ENCODE measurements at places on chromosomes 4 and X. TPM values are rescaled to one million over a fixed set of nuclear protein-coding genes. Genes with fewer than 3 reads are reported as not detected.
A peak's percentile ranks its signal among the peaks of the same experiment; 100 is the strongest.

DNA sequence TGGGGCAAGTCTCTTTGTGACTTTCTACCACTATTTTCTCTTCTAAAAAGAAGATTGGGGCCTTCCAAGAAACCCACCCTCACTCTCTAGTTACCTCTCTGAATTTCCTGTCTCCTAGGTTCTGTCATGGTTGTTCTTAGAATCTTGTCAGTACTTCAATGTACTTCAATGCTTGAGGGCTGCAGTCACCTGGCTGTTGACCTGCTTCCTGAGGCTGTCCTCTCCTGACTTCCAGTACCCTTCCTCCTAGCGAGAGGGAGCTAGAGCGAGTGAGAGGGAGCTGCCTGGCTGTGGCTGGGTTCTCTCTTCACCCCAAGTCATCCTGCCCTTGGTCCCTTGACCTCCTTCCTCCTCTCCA is 17.7 kb downstream of the CD99L2 start:
- no peak for DNase-seq

DNA sequence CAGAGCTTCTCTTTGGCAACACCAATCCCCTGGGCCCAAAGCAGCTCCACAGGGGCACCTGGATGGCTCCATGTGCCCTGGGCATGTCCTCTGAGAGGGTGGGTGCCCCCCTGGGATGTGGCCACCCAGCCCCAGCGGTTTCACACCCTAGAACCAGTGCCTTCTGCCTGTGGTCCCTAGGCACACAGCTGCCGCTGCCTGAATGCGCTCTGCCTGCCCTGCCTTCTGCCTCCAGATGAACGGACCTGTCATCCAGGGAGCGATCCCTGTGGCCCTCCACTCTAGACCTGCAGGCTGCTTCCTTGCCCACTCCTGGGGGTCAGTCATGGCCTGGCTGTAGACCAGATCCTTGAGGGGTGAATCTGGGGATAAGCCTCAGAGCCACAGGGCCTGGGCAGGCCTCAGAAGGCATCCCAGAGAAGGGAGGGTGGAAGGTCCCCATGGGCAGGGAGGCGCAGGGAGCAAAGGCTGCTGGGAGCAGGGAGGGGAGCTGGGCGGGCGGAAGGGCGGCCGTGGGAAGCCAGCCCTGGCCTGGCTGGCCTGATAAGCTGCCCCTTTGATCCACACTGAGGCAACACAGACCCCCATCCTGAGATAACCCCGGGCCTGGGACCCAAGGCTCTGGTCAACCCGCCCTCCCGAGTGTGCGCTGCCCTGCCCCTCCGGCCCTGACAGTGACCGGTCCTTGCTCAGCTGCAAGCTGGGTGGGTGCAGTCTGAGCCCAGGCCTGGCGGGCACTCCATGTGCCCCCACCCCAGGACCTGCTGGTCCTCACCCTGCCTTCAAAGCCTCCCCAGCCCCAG is 8.1 kb upstream of the FGFR3 start:
- no peak for DNase-seq

GRCh38 chrX:50996930-50997329 is 86.4 kb downstream of the BMP15 start:
- no peak for DNase-seq

DNA sequence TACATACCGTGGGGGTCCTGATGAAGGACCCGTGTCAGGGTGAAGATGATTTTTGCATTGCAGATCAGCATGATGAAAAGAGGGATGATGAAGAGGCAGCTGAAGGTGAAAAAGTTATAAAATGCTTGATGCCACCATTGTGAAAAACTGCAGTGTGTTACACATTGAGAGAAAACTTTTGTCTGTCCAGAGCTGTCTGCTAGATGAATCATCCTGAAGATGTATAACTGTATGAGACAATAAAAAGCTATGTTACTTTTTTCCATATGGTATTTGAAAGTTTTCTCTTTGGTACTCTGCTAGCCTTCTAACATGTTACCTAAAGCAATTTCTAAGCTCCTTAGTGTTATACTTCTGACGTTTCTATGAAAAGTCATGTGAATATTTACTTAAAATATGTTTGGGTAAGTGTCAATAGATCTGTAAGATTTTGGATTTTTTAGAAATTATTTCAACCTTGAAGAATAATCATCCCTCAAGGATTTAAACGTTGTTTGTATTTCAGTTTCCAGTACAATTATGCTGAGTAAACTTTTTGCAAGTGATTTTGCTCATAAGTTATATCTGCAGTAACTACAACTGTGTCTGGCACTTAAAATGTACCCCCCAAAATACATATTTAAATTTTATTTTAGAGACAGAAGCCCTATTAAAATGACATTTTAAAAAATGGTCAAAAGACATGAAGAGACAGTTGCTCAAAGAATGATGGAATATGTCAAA is 9.5 kb downstream of the GNRHR start:
- no peak for DNase-seq

DNA sequence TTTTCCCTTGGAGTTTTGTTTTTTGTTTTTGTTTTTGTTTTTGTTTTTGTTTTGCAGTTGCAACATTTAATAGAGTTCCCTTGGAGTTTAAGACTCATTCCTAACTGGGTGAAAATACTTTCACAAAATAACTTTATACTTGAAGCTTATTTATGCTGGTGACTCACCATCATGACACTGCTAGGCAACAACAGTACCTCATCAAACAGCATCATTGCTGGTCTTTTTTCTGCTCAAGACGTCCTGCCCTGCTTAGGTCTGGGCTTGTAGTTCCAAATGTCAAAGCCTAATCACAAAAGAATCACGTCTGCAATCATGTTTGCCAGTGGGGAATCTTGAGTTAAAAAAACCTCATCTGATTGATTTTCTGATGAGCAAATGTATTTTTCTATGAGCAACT is 105.7 kb upstream of the PRPS2 start:
- DNase-seq = no peak

- DNase-seq = no peak
Measured at GRCh38 chrX:57565198-57565597, 26.6 kb upstream of the ZXDB start.

DNA sequence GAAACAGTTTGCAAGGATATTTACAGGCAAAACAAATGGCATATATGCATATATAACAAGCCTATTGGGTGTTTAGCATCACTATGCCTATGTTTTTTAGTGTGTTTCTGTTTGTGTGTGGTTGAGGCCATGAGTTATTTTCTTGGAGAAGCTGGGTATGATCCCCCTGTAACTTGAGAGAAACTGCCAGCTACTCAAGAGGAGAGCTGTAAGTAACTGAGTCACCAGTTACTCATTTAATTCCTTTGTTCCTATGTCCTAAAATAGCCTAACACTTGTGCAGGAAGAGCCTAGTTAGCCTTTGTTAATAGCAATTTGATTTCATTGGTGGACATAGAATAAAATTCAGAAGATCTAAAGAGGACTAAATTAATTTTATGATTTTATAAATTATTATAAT is 79.1 kb downstream of the PWWP3B start:
- no peak for DNase-seq

GRCh38 chr4:187467224-187467623 is 528.3 kb upstream of the ZFP42 start:
- no peak for DNase-seq

DNA sequence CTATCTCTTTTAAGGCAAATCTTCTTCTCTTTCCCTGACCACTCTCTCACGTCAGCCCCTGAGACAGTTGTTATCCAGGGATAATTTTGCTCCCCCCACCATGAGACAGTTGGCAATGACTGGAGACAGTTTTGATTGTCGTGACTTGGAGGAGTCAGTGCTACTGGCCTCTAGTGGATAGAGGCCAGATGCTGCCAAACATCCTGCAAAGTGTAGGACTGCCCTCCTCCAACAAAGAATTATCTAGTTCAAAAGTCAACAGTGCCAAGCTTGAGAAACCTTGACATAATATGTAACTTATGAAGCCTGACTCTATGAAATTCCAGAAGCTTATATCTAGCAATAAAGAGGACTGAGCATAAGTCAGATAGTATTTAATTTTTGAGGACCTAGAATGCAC is 502.1 kb upstream of the IGFBP7 start:
- no peak for DNase-seq

GRCh38 chr4:26753187-26753586 is 107.5 kb upstream of the STIM2 start:
- no peak for DNase-seq

DNA sequence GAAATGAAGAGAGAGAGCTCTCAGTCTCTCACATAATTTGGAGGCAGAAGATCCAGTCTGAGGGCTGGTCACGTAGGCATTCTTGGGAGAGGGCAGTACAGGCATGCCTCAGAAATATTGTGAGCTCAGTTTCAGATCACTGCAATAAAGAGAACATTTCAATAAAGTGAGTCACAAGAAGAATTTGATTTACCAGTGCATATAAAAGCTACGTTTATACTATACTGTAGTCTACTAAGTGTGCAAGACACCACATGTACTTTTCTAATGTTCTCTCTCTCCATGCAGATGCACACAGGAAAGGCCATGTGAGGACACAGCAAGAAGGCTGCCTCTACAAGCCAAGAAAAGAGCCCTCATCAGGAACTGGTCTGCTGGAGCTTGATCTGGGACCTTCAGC is 583.5 kb upstream of the FAT1 start:
- no peak for DNase-seq

DNA sequence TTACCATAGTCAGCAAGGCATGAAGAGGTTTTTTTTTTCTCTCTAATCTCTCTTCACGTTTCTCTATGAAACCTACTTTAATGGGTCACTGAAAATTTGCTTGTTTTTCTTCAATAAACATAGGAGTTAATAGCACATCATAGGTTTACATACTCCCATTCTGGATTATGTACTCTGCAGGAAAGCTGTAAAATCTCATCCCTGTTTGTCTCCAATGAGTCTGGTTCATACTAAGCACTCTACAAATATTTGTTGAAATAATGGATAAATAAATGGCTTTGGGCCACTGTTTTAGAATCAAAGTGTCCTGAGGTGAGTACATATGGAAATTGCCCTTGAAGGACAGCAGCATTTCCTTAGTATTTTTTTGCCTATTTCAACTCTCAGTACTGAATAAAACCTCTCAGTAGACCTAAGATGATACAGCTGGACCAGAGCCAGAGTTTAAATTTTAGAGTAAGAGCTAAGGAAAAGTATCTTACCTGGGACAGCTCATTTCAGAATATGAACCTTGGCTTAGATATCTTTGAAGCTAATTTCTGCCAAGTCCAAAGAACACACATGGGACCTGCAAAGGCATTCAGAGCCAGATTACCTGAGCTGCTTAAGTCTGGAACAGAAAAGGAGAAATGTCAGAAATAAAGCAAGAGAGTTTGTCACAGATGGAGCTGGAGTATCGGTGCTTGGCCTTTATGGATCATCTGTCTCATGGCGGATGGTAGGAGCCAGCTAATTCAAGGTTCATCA is 34.4 kb downstream of the PF4 start:
- no peak for DNase-seq

GRCh38 chr4:52750819-52751486 is at the start of gene ERVMER34-1:
Gene ERVMER34-1, minus strand, starts transcription at chr4:52751425. Its CDS starts 5,905 bp downstream, at chr4:52745520.
- DNase-seq = peak; percentile 57

DNA sequence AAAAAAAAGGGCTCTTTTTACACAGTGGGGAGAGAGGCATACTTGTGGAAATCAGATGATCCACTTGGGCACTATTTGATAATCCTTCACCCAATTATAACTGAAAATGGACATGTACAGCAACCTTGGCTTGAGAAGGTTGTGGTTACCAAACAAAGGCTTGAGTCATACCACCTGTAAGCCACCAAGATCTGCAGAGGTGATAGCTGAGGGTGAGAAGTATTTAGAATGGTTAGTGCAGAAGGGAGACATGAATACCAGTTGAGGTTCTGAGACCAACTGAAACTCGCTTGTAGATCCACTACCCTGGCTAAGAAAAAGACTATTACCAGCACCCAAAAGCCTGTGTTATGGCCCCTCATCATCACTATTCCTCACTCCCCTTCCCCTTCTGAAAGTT is 614.0 kb downstream of the STIM2 start:
- DNase-seq = no peak

- peak; percentile 37 for DNase-seq
Measured at GRCh38 chr4:144647095-144647561, 1.2 kb downstream of the HHIP start.

GRCh38 chr4:156201050-156201449 is 247.4 kb upstream of the CTSO start:
- DNase-seq = no peak

DNA sequence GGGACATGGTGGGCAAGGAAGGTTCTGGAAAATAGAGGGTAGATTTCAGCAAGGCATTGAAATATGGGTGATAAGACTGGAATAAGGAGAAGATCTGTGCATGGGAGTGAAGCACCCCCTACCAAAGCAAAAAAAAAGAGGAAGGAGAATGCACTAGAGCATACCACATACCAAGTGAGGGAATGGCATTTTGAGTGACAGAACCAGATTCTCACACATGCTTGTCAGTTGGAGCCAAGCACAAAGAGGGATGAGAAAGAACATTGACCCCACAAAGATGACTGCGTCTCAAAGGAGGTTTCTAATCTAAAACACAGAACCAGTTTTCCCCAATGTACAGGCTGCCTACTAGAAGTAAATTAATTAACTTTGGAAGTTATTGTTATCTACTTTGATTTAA is 140.3 kb upstream of the SMAD1 start:
- DNase-seq = no peak

- no peak for DNase-seq
Measured at GRCh38 chr4:15400981-15401671, 26.7 kb upstream of the C1QTNF7 start.

DNA sequence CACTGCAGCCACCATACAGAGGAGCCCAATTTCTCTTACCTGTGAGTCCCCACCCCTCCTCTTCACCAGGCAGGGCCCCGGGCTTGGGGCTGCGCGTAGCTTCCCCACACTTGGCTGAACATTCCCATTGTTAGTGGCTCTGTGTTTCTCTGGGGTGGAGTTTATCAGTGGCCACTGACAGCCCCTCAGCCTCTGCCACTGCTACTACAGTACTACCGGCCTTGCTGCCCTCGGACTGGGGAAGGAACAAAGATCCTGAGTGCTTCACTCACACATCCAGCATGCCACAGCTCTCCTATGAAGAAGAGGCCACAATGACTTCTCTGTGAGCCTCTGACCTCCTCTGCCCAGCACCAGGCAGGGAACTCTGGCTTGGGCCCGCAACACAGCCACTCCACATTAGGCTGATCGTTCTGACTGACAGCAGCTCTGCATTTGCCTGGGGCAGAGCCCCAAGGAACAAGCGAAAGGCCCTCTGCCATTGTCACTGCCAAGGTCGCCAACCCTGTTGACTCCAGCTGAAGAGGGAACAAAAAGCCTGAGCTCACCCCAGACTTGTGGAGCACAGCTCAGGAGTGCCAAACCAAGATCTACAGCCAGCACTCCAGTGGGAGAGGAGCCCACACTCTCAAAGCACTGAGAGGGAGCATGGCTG is 24.0 kb downstream of the ABCB7 start:
- no peak for DNase-seq

- DNase-seq = no peak
Measured at GRCh38 chr4:71732706-71733105, 51.2 kb downstream of the GC start.

- peak; percentile 25 for DNase-seq
Measured at GRCh38 chr4:166594326-166594946, 639.9 kb downstream of the SPOCK3 start.

- no peak for DNase-seq
Measured at GRCh38 chrX:63708801-63709200, 76.2 kb downstream of the ARHGEF9 start.

- DNase-seq = no peak
Measured at GRCh38 chr4:133641191-133641590, 492.1 kb downstream of the PCDH10 start.

Gene GUCY1A1
- total RNA-seq = not detected

Gene AR
- 0.56 TPM for total RNA-seq

Gene BANK1
- total RNA-seq = not detected

Gene ENPEP
- total RNA-seq = 2.4 TPM

Gene CTAG1B
- not detected for total RNA-seq

Gene GLRA3
- total RNA-seq = not detected

Gene NEUROG2
- total RNA-seq = 7.3 TPM

Gene SMR3B
- not detected for total RNA-seq

Gene PIR
- 2.6 TPM for total RNA-seq

Gene CFAP299
- total RNA-seq = not detected

Gene UGT2B15
- total RNA-seq = not detected

Gene RBMXL3
- not detected for total RNA-seq

Gene PDGFC
- total RNA-seq = 0.64 TPM
